AG09309 (cell line): ENCODE measurements at places on chromosomes 3 and 15.

- DNase-seq = no peak
Observed at GRCh38 chr3:177567833-177568232, 370.6 kb upstream of the TBL1XR1 start.

DNA sequence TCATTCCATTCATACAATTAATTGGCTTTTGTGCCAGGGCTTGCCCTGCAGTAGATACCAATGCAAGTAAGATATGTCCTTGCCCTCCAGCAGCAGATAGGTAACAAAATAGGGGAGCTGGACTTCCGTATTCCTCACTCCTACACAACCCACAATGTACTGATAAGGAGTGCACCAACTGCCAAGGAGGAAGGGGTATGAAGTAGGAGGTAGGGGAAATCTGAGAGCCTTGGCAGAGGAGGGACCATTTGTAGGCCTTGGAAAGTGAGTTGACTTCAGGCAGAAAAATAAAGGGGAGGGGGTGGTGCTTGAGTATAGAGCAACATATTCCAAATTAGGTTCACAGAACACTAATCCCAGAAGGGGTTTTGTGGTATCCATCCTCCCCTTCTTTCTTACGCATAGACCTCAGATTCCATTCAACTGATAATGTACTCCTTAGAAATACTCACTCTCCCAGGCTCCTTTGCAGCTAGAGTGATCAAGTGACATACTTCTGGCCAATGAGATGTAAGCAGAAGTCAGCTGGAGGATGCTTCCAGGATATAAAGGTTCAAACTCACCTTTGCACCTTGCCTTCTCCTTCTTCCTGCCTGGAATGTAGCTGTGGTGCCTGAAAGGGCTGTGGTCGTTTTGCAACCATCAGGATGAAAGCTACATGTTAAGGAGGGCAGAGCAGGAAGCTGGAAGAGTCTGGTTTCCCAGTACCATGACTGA is 127.1 kb upstream of the SMAD3 start:
- DNase-seq = no peak

GRCh38 chr3:192566706-192567290 is 160.5 kb downstream of the FGF12 start:
- peak; percentile 82 for DNase-seq

- peak; percentile 20 for DNase-seq
Observed at GRCh38 chr3:126996905-126997304, 14.0 kb downstream of the PLXNA1 start.

DNA sequence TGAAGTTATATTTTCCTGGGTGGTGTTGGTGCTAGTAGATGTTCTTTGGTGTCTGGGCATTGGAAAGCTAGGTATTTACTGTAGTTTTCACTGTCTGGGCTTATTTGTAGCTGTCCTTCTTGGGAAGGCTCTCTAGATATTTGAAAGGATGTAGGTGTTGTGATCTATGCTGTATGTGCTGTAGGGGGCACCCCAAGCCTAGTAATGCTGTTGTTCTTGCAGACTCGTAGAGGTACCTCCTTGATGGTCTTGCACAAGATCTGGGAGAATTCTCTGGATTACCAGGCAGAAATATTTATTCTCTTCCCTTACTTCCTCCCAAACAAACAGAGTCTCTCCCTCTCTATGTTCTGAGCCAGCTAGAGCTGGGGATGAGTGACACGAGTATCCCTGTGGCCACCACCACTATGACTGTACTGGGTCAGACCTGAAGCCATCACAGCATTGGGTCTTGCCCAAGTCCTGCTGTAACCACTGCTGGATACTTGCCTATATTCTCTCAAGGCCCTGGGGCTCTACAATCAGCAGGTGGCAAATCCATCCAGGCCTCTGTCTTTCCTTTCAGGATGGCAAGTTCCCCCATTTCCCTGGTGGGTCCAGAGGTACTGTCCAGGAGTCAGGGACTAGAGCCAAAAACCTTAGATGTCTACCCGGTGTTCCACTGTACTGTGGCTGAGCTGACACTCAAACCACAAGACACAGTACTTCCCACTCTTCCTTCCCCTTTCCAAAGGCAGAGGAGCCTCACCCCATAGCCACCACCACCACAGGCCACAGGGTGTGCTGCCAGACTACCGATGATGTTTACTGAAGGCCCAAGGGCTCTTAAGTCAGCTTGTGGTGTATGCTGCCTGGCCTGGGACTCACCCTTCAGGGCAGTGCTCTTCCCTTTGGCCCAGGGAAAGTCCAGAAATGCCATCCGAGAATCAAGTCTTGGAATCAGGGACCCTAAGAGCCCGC is 195.2 kb upstream of the DPPA4 start:
- peak; percentile 11 for DNase-seq

GRCh38 chr3:23312866-23313265 is 109.7 kb downstream of the UBE2E2 start:
- DNase-seq = no peak

DNA sequence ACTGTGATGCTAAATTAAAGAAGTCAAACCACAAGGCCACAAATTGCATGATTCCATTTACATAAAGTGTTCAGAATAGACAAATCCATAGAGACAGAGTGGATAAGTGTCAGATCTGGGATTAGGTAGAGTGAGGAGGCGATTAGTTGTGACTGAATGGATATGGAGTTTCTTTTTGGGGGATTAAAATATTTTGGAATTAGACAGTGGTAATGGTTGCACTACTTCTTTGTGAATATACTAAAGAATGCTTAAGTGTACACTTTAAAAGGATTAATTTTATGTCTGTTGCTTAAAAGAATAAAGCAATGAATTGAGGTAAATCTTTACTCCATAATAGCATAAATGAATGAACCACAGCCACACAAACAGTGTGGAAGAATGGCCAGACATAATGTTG is 175.5 kb upstream of the CADM2 start:
- DNase-seq = no peak

DNA sequence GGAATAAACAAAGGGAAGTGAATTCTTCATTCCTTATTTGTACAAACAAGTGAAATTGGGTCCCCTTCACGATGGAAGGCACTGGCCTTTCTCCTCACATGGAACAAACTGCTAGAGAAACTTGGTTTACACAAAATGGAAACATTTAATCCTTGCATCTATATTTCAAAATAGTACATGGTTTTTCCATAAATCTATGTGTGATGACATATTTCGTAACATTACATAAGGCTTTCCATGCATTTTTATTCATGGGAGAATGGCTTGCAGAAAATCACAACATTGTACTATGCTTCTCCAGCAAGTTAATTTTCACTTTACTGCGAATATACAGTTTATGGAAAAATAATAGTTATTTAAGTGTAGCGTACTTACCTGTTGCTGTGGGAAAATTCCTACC is 81.0 kb upstream of the CDIN1 start:
- no peak for DNase-seq

DNA sequence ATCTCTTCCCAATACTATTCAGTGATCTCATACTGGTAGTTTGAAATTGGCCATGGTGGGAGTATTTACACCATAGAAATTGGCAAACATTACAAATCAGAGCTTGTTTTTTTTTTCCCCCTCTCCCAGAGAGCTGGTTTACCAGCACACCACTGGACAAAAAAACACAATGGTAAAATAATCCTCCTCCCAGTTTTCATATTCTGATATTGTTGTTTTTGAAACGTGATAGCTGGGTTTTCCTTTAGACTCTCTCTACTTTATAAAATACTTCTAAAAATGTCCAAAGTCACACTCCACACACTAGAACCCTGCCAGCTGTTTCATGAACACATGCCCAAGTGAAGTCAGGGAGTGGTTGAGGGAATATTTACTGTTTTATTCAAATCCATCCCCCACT is 187.5 kb downstream of the DTWD1 start:
- DNase-seq = no peak

DNA sequence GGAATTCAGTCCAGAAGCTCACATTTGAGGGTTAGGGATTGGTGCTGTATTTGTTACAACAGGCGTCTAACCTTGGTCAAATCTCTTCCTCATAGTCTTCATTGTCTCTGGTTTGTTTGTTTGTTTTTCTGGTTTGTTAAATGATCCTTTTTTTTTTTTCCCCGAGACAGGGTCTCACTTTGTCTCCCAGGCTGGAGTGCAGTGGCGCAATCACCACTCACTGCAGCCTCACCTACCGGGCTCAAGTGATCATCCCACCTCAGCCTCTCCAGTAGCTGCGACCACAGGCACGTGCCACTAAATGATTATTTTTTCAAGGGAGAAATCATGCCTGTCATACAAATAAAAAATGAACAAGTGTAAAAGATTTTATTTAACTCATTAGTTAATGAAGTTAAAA is 14.3 kb upstream of the ADPGK start:
- no peak for DNase-seq

DNA sequence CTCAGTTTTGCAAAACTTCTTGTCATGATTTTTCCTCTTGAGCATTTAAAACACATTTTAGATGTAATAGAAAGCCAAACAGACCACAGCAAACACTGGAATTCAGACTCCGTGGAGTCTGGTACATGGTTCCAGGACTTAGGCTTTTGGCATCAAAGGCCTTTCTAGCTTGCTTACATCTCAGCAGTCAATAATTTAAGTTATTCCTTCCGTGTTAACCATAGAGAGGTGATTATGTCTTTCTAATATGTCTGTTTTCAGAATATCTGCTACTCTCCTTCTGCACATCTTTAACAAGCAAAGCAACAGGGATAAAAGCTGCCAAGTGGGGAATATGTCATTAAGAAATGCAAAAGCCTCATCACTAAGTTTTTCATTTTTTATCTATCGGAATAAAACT is 171.7 kb upstream of the CRBN start:
- no peak for DNase-seq

DNA sequence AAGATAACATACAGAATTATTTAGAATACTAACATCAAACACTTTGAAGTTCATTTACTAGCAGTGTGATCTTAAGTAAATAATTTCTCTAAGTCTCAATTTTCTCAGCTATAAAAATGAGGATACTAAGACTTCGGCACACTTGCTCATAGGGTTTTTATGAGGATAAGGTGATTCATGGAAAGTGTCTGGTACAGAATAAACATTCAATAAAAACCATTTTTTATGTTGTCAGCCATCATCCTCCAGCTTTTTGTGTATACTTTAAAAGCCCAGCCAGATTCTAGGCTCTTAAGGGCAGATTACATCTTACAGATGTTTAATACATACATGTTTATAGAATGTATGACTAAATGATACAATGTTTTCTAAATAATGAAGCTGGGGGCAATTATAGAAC is 56.8 kb downstream of the FEZF2 start:
- DNase-seq = no peak

- no peak for DNase-seq
Observed at GRCh38 chr3:153038779-153039178, 123.2 kb upstream of the RAP2B start.

DNA sequence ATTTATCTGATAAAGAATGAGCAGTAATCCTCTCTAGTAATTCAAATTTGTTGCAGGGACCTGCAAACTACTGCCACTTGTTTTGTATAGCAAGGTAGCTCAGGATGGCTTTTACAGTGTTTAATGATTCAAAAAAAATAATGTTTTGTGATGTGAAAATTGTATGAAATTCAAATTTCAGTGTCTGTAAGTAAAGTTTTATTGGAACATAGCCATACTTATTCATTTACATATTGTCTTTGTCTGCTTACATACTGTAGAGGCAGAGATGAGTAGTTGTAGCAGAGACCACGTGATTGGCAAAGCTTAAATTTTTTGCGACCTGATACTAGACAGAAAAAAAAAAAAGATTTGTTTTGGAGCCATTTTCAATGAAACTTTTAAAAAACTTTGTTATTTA is 6.5 kb upstream of the UTS2B start:
- no peak for DNase-seq

DNA sequence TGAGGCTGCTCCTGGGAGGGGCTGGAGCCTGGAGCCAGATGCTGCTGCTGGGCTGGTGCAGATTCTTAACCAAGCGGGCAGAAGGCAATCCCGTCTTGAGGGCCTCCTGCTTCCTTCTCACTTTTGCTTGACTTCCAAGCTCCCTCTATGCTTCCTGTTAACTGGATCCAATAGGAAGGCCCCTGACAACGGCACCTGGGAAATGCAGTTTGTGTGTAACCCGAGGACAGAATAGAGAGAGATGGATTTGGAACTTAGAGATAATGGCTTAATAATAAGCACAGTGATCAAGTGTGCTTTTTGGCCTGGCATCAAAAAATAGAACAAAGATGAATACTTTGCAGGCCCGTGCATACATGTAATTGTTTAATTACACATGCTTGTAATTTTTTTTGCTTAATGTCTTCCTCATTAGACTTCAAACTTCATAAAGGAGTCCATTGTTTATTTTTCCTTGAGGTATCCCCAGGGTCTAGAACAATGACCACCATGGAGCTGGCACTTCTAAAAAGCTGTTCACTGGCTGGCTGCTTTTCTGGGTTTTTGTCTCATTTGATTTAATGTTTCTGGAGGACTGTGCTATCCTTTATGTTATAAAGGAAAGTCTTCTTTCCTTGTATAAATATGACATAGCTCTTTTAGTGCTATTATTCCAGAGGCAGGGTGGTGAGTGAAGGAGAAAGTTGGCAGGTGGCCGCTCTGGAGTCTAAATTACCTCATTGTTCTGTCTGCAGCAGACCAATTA is 63.3 kb upstream of the MITF start:
- DNase-seq = no peak

DNA sequence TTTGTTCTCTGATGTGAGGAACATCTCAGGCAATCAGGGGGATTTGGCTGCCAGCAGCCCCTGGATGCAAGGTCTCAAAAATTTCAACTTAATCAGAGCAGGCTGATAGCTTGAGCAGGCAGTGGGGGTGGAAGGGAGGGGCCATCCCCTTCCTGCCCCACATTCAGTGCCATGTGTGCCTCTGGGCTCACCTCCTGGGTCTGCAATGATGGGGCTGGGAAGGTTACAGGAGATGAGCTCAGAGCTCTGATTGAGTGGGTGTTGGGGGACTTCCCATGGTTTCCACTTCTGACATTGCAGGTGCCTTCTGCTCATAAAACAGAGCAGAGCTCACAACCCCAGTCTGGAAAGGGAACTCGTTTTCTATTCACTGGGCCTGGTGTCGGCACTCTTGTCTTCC is 37.0 kb downstream of the PARP16 start:
- DNase-seq = no peak

GRCh38 chr3:171757361-171758034 is 52.8 kb downstream of the PLD1 start:
- DNase-seq = no peak

DNA sequence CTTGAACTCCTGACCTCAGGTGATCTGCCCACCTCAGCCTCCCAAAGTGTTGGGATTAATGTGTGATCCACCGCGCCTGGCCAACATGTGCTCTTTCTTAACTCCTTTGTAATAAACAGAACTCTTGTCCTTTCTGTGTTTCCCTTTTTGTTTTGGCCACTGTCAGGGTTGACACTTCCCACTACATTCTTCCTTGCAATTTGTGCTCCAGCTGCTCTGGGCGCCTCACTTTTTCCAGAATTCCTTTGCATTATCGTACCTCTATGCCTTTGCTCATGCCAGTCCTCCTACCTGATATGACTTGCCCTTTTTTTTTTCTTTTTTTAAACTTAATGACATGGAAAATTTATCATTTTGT is 38.8 kb upstream of the SMAD3 start:
- no peak for DNase-seq
